ENCODE measurements at places on chromosomes 11 and 22.

DNA sequence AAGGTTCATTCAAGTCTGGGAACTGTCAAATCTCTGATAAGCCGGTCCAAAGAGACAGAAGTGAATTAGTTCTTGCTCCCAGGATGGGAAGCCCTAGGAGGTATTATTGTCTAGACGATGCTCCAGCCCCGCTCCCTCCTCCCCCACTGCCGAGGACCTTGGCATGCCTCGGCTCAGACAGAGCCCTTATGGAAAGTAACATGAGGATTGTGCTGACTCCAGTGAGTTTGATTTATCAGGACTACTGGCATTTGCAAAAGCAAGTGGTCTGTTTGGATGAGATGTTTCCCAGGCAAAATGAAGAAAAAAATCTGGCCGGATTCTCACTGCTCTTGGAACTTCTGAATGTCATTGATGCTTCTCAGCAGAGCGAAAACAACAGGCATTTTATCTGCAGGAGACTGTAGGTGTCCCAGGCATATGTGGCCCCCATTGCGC is 341.0 kb downstream of the ETS1 start:
- no peak for DNase-seq

DNA sequence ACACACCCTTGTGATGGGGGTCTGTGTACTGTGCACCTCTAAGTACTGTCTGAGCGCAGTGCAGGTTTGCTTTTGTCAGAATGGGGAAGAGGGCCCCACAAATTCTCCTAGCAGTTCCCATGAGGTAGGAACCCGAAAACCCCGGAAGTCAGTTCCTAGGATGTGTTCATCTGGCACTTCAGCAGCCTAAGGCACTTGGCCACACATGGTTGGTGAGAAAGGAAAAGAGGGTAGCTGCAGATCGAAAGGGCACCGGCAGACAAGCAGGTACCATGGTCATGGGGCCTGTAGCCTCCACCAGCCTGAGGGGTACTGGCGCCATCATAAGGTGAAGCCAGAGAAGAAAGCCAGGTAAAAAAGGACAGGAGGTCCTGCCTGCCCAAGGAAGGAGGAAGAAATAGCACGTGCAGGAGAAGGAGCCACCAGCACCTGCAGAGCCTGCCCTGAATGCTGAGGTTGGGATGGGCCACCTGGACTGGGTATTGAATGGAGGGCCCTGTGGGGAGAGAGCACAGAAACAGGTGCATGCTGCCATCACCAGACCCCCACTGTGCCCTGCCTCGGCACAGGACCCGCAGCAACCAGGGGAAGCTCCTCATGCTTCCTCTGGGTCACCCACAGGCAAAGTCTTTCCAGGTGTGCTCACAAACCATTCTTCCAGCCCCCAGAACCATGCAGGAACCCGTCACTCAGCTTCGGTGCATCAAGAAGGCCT is 8.1 kb upstream of the CASTOR1 start:
- no peak for DNase-seq

DNA sequence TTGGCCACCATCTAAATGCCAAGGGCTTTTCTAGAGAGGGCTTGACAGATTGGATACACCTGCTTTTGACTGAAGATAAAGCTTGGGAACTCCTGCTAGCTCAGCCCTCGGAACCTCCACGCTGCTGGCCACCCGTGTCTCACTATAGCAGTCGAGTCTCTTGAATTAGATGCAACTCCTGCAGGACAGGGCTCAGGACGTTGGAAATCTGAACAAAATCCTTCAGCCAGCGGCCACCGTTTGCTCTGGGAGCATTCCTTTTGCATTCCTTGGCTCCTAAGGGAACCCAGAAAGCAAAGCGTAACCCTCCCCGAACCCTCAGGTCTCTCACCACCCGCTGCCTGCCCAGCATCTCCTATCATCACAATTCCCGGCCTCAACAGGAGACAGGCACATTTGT is 77.8 kb downstream of the GRIK4 start:
- no peak for DNase-seq

GRCh38 chr22:42673898-42674401 is 24.8 kb upstream of the CYB5R3 start:
- no peak for DNase-seq

GRCh38 chr11:201966-202365 is 5.2 kb downstream of the BET1L start:
- DNase-seq = no peak

GRCh38 chr22:49969751-49970527 is 9.4 kb downstream of the PIM3 start:
- DNase-seq = no peak

DNA sequence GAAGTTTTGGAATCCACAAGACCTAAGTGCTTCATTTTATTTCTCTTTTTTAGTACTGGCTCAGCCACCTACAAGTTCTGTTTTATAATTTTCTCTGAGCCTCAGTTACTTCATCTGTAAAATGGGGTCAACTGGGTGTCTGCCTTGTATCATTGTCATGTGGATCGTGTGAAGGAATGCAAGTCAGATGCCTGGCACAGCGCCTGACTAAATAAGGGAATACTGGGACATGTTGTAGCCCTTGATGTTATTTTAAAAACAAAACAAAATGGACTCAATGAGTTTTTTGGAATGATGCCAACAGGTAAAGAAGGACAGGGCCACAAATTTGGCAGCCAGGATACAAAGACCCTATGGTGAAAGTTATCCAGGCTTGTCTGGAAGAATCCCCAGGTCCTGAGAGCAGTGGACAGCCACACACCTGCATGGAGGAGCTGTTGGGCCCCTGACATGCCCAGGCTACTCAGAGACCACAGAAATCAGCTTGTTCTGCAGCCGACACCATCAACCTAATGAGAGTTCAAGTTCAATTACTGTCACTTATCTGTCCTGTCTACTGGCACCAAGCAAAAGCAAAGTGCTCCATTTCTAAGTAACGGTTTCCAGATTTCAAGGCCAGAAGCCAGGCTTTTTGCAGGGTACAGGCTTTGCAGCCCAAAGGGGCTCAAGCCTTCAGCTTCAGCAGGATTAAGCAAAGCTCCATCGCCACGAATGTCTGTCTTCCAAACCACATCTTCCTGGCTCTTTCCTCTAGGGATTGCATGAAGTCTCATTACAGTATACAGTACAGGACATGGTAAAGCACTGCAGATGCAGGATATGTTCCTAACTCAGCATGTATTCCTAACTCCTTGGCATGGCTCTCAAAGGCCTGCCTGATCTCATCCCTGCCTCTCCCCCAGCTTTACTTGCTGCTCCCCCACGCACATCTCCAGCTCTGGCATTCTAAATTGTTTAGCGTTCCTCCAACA is 18.4 kb downstream of the DKK3 start:
- DNase-seq = no peak

DNA sequence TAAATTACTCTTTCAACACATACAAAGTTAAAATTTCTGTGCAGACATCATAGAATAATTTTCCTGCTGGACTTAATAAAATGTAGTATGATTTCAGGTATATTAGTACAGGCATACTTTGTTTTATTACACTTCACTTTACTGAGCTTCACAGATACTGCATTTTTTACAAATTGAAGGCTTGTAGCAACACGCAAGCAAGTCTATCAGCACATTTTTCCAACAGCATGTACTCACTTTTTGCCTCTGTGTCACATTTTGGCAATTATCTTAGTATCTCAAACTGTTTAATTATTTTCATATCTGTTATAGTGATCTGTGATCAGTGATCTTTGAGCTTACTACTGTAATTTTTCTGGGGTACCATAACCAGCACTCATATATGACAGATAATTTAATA is 44.5 kb downstream of the BBOX1 start:
- no peak for DNase-seq

- DNase-seq = no peak
These were observed 1068.3 kb downstream of the OPCML start for GRCh38 chr11:132464003-132464342.

DNA sequence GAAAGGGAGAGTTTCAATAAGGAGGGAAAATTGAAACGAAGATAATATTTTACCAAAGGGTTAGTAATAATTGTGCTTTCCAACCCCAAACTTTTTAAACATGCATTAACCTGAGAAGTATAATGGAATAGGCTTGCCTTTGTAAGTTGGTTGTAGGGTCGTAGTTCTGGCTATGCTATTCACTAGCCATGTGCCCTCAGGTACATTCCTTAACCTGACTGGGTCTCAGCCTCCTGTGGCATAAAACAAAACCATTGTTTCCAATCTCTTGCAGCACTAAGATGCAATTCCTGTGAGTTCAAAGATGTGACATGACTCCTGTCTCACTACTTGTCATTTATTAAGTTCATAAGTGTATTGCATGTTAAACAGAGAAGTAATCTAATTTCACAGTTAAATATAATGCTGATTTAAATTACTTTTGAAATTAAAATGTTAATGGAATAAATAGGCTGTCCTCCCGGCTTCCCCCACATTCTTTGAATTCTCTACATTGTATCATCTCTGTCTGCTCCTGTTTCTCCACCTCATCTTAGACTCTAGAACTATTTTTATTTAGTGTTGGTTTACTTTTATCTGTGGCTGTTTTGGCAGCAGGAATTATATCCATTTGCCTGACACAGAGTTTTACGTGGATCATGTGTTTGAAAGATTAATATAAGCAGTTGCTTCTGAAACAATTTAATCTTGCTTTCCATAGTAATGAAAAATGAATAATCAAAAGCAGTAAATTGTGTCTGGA is 216.3 kb downstream of the FAT3 start:
- no peak for DNase-seq

DNA sequence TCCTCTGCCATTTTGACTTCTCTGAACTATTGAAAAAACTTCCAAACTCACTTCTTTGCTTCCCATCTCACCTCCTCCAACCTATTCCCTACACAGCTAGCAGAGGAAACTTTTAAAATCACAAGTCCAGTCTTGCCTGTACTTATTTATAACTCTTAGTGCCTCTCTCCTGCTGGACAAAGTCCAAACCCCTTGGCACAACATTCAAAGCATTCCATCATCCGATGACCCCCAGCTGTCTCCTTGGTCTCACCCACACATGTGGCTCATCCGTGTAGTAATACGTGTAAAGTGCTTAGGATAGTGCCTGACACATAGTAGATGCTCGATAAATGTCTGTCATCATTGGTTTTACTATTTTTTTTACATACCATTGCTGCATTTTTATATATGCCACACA is 101.4 kb downstream of the PARVA start:
- peak; percentile 47 for DNase-seq

DNA sequence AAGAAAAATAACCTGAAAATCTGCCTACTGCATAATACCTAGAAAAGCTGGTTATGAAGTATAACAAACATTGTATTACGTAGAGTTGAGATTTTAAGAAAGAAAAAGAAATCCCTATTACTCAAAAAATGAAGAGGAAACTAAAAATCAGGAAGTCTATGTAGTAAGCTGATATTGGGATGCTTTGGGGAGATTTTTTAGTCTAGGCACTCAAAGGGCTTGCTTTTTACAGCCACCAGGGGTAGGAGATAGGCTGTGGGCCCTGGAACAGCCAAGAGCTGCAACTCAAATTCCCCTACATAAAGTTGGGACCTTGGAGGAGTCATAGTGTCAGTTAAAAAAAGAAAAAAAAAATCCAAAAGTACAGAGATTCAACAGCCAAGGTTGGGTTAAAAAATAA is 90.4 kb downstream of the RELT start:
- DNase-seq = no peak

- DNase-seq = peak; percentile 34
These were observed 98.6 kb downstream of the KIF18A start for GRCh38 chr11:28009388-28009787.

DNA sequence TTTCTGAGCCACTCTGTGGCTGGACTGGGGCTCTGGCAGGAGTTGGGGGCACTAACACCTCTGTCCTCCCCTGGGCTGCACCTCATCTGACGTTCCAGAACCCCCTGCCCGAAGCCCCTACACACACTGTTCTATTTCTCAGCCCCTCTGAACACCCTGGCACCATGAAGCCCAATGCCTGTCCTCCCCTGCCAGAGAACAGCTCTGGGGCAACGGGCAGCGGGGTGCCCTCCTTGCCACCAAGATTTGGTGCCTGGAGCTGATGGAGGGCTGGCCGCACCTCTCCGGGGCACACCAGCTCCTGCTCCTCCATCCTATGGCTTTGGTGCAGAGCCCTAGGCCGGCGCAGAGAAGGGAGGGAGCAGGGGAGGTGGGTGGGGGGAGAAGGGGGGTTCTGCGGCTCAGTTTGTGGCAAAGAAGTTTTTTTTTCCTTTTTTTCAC is 16.3 kb downstream of the DUSP8 start:
- DNase-seq = no peak

GRCh38 chr11:93370260-93370659 is 39.7 kb downstream of the DEUP1 start:
- DNase-seq = peak; percentile 17

- DNase-seq = no peak
These were observed 871 bp upstream of the TOLLIP start for GRCh38 chr11:1310318-1310687.

DNA sequence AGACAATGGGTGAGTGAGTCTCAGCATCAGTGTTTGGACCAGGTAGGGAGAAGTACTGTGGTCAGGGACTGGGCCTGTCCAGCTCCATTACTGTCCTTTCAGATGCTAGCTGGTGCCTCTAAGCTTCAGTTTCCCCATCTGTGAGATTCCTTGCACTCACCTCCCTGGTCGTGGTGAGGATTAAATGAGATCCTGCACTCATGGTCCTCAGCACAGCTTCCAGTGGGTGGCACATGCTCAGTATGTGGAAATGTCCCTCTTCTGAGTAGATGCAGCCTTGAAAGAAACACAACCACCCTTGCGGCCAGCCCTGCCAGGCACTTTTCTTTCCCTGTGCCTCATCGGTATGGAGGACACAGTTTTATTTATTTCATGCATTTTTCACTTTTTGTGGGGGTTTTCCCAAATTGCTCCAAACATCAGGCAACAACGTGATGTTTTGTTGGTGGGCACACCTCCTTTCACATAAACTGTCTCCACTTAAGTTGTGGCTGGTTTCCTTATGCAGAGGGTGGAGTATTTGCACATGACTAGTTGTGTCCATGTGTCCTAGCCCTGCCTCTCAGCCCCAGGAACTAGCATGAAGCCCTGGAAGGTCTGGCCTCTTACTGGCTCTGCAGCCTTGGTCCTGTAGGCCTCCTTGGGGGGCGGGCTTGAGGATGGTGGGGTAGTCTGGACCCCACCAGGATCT is 1.1 kb downstream of the LZTR1 start:
- no peak for DNase-seq

DNA sequence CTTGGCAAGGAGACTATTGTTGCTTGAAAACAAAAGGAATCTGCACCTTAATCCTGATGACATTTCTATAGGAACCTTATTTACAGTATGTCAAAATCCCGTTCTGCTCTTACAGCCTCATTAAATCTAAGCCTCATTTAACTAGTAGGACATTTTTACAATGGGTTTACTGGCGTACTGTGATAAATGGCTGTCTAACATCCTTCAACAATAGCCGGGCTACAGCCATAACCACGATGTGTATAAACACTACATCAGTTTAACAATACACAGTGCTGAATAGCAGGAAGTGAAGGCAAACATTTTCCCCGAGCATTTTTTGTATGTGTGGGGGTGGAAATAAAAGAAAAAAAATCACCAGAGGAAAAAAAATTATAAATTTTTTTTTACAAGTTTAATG is 131.2 kb downstream of the ARL14EP start:
- no peak for DNase-seq
